Activated gamma-delta T cell treated with Interleukin-2 at 50 U/mL for 16 hours (primary cell): ENCODE measurements at places on chromosomes 7 and 10.

- peak; percentile 27 for DNase-seq
Observed at GRCh38 chr7:2030475-2031450, 202.0 kb downstream of the MAD1L1 start.

DNA sequence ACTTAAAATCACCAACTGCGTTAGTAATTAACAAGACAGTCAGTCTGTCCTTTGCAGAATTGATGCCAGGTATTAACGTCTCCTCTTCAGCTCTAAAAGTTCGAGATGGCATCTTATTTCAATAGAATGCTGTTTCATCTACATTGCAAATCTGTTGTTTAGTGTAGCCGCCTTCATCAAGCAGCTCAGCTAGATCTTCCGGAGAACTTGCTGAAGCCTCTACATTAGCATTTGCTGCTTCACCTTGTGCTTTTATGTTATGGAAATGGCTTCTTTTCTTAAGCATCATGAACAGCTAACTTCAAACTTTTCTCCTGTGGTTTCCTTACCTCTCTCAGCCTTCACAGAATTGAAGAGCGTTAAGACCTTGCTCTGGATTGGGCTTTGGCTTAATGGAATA is 95.5 kb upstream of the FAM20C start:
- no peak for DNase-seq

DNA sequence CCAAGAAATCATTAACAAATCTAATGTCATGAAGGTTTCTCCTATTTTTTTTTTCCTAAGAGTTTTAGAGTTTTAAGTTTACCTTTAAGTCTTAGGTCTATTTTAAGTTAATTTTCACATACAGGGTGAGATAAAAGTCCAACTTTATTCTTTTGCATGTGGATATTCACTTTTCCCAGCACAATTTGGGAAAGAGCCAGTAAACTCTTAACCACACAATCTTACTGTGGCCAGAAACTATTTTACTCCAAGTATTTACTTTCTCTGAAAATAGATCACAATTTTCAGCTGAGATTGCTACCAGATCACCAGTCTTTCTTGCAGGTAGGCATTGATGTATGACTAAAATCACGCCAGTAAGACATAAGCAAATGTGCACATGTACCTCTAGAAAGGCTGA is 728.5 kb downstream of the TNS3 start:
- no peak for DNase-seq

- DNase-seq = peak; percentile 12
Observed at GRCh38 chr7:2757904-2758672, 70.1 kb downstream of the AMZ1 start.
